Left kidney (tissue), 8 donors: ENCODE measurements at places on chromosomes 5 and 9.

DNA sequence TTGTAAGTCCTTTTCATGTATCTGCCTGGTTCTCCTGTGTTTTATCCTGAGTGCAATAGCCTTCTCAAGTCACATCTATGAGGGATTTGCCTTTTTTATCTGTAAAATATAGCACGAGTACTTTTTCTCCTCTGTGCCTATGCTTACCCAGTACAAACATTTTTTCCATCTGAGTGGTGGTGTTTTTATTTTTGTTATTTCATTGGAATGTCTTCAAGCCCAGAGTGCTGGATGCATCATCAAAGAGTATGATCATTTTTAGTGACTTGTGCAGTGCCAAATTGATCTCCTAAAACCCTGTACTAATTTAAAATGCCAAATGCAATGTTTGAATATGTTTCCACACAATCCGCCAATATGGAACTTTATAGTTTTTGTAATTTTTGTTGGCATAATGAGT, 86.1 kb downstream of the TLE4 start:
- DNase-seq, result no peak

DNA sequence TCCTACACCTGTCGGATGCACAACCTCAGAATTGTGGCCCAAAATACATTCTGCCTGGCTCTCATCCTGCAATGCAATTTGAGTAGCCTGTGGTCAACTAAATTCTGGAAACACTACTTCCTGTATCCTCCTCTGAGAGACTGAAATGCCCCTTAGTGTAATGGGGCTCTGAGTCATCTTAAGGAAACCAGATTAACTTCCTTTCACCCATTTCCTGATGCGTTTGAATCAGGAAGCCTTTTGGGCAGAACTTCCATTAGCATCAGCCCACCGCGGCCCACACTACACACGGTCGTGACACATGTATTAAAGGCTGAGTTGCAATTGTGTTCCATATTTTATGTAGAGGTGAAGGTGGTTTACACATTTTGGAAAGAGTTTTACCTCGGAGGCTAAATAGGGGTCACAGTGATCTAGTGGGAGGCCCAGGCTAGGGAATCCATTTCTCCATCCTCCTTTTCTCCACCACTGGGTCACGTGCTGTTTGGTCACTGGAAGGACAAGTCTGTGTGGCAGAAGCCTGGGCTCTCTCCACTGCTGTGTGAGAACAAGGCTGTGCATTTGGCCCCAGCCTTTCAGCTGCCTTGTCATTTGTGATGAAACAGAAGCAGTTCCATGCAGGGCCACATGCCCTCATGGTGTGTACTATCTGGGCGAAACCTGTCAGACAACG, 55.9 kb downstream of the DAP start:
- no peak for DNase-seq

GRCh38 chr5:50853151-50853550, 186.7 kb downstream of the PARP8 start:
- no peak for DNase-seq

DNA sequence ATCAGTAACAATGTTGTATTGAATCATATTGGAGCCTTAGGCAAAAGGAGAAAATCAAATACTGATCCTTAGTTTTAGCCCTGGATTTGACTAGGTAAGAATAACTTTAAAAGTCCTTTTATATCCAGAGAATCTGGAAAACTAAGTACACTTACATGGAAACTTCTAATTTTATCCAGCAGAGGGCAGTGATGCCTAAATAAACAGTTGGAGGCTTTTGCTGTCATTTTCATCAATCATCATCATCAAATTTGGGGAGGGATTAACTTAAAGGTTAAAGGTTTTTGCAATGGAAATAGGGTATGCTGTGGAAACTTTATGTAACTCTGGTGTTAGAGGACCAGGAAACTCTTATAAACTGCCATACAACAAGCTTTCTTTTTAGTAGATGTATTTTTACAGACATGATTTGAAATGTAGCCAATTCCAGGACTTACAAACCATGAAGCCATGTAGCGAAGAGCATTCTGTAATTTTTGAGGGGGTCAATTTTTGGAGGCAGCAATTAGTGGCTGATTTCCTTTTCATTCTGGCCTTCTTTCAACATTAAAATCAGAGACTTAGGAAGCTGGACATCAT, 112.7 kb downstream of the OSTF1 start:
- DNase-seq, result peak; percentile 36
